ENCODE measurements at places on chromosomes 12 and 14.

DNA sequence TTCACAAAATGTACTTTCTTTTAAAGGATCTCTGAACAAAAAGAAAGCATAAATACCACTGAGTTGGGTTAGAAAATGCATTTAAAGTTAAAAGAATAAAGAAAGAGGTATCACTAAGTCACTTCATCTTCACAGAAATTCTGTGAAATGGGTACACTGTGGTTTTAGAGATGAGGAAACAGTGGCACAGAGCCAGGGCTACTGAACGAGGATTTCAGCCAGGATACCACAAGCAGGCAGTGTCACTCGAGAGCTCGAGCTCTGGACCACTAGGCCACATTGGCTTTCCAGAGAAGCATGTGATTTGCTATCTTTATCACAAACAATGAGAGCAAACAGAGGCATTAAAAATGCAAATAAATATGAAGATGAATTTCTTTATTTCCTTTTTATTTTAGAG lies 51.0 kb downstream of the WDHD1 start:
- no peak for DNase-seq

DNA sequence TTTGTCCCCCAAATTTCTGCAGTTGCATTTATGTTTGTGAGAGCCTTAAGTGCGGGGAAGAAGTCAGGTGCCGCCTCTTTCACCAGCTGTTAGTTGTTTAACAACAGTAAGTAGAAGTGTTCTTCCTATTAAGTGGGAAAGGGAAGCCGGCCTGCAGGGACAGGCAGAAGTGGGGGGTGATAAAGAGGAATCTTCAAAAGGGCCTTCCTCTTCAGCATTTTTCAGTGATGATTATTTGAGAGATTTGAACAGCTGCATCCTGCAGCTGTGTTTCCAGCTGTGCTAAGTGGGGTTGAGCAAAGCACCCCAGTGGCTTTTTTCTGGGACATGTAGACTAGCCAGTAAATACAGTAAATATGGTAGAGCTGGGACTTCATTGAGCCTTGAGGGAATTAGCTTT lies 32.1 kb upstream of the SLC38A1 start:
- DNase-seq, result no peak

DNA sequence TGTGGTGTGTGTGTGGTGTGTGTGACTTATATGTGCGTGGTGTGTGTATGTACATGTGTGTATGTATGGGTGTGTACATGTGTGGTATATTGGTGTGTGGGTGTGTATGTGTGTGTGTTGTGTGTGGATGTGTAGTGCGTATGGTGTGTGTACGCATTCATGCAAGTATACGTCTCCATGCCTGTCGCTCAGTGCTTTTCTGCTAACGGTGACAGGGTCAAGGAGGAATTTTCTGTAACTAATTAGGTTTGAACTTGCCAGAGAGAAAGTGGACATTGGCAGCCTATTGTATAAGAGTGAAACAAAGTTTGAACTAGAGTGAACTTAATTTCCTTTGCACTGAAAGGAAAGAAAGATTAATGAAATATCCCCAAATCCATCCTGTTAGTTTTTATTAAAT lies 120.9 kb upstream of the GSC start:
- DNase-seq, result no peak

- DNase-seq, result no peak
These were observed 90.4 kb downstream of the TMEM121 start for GRCh38 chr14:105616802-105617192.

GRCh38 chr12:56581418-56582145 lies 48.5 kb downstream of the BAZ2A start:
- DNase-seq, result no peak

DNA sequence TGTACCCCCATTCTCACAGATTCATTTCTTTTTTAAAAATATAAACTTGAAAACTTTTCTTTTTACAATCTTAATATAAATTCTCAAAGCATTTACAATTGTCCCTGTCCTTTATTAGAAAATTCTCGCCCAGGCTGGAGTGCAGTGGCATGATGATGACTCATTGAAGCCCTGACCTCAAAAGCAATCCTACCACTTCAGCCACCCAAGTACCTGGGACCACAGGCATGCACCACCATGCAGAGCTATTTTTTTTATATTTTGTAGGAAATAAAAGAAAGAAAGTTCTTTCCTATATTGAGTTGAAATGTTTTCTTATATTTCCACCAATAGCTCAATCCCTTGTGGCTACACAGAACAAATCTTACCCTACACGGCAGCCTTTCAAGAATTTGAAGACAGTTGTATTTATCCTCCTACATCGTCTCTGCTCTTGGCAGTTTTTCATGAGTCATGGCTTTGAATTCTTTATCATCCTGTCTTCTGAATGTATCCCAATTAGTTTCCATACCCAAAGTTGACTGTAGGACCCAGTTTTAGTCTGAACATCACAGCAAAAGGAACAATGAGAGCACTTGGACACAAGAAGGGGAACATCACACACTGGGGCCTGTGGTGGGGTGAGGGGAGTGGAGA lies 52.4 kb downstream of the SYT1 start:
- DNase-seq, result no peak

GRCh38 chr12:5102261-5102789 lies 58.6 kb downstream of the KCNA5 start:
- DNase-seq, result no peak

Data from 8988T (cell line).